ENCODE measurements at places on chromosomes 16 and 17.

- peak; percentile 4 for DNase-seq
Observed at GRCh38 chr16:49921791-49922456, 66.0 kb upstream of the ZNF423 start.

DNA sequence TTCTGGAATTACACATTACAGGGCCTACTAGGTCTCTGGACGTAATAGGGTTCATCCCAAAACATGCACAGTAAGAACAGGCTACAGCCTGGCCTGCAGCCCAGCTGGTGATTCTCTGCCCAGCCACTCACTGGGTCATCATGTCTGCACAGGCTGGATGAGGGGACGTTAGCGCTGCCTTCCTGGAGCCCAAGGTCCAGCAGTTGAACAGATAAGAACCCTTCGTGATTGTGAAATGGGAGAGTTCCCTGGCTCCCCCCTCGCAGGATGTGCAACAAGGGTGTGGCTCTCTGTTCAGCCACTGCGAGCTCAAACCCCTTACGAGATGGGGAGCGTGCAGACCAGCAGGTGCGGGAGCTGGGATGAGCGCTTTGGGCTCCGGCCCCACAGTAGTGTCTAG is 200.0 kb upstream of the CDH5 start:
- DNase-seq = no peak

GRCh38 chr16:35713762-35714650 is 2254.6 kb downstream of the TP53TG3F start:
- no peak for DNase-seq

GRCh38 chr17:68512960-68513474 is 787 bp downstream of the PRKAR1A start:
- DNase-seq = no peak

- no peak for DNase-seq
Observed at GRCh38 chr17:5702951-5703510, 118.7 kb upstream of the NLRP1 start.

DNA sequence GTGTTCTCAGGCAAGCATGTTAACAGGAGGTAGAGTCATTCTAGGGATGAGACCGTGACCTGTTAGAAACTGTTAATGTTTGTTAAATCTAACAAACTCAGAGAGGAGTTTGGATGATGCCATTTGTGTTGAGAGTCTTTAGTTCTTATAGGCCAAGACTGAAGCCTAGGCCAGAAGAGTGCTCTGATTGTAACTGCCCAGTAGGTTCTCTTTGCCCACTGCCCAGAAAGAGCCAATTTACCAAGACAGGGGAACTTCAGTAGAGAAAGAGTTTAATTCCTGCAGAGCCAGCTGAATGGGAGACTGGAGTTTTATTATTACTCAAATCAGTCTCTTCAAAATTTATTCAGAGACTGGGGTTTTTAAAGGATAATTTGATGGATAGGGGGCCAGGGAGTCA is 42.5 kb downstream of the ARHGAP44 start:
- no peak for DNase-seq

GRCh38 chr16:84577034-84577803 is 40.7 kb downstream of the COTL1 start:
- no peak for DNase-seq

DNA sequence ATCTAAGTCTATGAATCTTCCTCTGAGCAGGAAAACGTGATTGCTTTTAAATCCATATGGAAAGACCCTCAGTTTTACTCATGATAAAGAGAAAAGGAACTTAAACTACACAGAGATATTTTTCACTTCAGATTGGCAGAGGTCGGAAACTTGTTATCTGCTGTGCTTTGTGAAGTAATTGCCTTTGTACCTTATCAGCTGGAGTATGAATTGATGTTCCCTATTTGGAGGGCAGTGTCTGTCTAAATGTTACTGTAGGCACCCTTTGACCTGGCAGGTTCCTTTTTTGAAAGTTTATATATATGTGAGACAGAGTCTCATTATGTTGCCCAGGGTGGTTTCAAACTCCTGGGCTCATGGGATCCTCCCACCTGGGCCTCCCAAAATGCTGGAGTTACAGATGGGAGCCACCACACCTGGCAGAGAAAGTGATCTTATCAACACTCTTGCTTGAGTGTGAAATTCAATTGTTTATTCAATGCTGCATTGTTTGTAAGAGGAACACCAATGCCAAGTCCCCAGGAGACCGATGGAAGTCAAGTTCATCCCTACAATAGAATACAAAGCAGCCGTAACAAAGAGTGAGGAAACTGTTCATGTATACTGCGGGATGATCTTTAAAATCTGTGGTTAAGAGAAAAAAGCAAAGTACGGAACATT is 52.3 kb downstream of the ABCC1 start:
- DNase-seq = no peak

DNA sequence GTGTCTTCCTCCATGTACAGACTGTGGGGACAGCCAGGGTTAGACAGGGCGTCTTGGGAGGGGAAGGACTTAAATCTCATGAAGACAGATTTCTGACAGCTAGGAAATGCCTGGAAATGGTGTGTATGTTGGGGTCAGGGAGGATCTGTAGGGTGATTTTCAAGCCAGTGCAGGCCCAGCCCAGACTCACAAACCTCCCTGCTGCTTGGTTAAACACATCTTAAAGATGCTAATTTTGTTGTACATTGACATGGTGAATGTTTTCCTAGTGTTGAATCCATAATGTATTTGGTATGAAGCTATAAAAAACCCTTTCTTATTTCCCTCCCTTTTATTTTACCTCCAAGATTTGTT is 238.3 kb downstream of the CCDC182 start:
- DNase-seq = no peak

- DNase-seq = no peak
Observed at GRCh38 chr17:60926466-60927183, 249.0 kb downstream of the BCAS3 start.

Data from stimulated activated CD4-positive, alpha-beta T cell treated with anti-CD3 and anti-CD28 coated beads, TNF-alpha, amount 100 ng/mL, for 4 hours (primary cell).